H1 (cell line): ENCODE measurements at places on chromosomes 6 and 20.

GRCh38 chr6:144055121-144055931 lies 40.0 kb downstream of the SF3B5 start:
- no peak for DNase-seq

DNA sequence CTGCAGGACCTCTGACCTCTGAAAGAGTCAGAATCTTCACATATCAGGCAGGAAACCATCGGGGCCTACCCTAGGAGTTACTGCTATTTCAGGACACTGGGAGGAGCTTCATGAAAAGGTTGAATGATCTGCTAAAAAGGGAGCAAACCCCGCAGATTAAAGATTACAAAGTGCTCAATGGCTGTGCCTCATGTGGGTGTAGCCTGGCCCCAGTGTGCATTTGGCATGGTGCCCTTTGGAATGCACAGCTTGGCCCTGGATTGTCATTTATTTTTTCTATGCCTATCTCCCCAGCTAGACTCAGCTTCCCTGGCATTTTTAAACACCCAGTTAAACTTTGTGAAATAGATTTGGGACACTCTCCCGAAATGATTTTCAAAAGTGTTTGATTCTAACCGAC lies 368.5 kb upstream of the SPTLC3 start:
- no peak for DNase-seq

DNA sequence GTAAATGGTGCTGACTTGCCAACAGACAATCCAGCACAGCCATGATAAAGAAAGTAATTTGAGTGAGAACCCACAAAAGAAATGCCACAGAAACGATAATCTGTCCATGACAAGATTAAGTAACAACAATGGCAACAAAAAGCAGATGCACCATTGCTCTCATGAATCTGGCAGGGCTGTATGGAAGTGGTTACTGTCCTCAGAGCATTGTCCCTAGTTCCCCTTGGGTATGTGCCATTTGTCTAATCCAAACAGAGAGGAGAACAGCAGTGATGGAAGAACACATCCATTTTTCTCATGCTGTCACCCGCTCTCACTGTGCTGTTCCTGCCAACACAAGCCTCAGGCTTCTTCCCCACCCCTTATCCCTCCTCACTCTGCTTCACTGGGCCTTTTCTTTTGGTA lies 65.8 kb downstream of the REV3L start:
- DNase-seq: no peak

- DNase-seq: no peak
Observed at GRCh38 chr6:133906050-133906449, 17.1 kb downstream of the TCF21 start.

DNA sequence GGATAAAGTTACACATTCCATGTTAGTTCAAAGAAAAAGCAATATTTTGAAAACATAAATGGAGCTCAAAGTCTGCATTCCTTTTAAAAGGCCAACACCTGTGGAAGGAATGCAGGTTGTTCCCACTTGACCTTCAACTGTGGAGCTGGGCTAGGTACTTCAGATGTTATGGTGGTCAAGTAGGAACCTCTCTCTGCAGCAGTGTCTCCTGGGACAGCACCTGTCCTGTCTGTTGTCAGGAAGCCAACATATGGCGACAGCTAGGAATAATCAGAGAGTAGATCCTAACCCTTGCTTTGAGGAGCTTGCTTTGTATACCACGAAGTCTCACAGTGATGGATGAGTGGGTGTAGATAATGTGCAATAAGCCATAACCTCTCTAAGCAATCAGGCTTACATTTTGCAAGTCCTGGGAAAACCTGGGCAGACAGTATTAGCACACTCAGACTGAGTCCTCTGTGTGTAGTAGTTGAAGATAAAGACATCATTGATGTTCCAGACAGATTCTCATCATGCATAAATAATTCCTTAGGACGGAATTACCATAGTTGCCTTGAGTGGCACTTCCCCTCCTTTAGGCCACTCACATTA lies 347.5 kb downstream of the PRL start:
- DNase-seq: no peak

DNA sequence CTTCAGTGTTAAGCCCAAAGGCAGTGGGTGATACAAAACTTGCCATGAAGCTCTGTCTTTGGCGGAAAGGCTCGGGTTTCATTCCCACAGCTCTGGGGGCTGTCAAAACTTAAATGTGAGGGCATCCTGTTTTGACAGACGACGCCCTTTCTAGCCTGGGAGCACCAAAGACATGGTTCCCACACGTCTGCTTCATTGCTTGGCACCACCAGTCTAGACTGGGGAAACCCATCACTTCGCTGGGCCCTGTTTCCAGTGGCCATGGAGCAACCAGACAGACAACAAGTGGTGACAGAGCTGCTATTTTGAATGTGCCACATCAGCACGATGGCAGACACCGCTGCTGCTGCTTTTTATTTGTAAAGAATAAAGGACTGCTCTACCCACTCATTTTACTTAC lies 127.5 kb downstream of the SASH1 start:
- peak; percentile 44 for DNase-seq

- DNase-seq: no peak
Observed at GRCh38 chr6:150588888-150589499, 10.7 kb upstream of the PLEKHG1 start.

DNA sequence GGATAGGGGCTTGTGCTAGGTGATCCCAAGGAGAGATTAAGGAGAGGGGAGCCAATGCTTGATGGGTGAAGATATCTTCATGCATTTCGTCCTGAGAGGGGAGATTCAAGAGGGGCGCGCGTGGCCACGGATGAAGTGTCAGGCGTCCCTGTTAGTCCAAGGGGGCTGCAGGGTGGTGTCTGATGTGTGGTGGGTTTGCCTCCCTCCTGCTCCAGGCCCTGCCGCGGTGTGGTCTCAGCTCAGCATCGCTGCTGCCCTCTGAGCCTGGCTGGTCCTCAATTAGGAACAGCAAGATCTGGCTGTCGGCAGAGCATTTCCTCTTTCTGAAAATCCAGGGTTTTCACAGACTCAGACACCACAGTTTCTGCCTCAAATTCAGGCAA lies 318.0 kb downstream of the THBS2 start:
- DNase-seq: no peak

DNA sequence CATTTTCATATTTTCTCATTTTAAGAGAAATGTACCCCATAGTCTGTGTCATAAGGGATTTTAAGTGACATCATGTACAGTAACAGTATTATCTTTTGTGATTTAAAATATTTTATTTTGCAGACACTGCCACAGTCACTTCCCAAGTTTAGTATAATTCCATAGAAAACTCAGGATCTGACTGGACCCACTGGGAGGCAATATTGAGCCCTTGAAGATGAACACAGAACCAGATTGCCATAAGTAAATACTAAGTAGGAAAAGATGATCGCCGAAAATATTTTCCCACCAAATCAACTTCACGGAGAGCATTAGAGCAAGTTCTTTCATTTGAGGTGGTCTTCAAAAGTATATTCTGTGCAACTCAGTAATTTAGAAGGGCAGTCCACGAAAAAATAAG lies 17.6 kb upstream of the PKHD1 start:
- no peak for DNase-seq

DNA sequence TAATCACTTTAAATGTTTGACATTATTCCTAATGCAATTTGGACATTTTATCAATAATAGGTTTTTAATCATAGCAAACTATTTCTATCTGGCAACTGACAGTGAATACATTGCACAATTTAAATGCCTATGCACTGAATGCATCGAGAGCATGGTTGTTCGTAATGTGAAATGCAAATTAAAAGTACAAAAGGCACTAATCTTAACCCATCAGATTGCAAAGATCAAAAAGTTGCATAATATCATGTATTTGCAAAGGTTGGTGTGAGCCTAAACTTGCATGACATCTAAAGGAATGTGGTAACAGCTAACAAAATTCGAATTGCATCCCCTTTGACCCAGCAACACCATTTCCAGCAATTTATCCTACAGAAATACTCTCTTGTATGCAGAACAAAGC lies 469.9 kb upstream of the IRAK1BP1 start:
- no peak for DNase-seq

GRCh38 chr6:165266191-165266590 lies 43.2 kb downstream of the C6orf118 start:
- no peak for DNase-seq

GRCh38 chr6:117938311-117938995 lies 31.4 kb downstream of the SLC35F1 start:
- DNase-seq: no peak

DNA sequence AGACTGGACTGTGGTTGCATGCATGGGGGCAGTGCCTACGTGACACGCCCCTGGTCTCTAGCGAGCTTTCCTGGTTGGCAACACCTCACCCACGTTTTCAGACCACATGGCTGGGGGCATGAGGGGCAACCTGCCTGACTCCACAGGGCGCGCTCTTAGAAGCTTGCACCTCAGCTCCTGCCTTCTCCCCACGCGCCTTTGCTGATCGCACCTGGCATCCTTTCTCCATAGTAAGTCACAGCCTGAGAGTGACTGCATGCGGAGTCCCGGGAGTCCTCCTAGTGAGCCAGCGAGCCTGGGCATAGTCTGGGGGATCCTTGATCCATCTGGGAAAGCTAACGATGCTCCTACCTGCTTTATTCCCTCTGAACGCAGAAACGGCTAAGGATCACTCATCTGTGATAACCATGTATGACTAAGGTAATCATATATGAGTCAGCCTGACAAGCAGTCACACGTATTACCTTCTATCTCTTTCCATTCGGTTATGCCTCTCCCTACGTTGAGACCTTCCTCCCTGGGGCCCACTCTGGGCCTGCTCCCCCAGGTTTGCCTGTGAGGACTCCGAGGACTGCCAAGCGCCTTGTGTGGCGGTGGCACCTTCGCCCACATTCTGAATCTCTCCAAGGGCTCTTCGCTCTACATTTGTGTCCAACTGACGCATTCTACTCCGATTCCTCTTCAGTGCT lies 4.5 kb downstream of the TCFL5 start:
- no peak for DNase-seq

- no peak for DNase-seq
Observed at GRCh38 chr6:55674672-55675071, 95.7 kb upstream of the HMGCLL1 start.

GRCh38 chr6:109449064-109449794 lies 6.3 kb downstream of the MICAL1 start:
- no peak for DNase-seq

DNA sequence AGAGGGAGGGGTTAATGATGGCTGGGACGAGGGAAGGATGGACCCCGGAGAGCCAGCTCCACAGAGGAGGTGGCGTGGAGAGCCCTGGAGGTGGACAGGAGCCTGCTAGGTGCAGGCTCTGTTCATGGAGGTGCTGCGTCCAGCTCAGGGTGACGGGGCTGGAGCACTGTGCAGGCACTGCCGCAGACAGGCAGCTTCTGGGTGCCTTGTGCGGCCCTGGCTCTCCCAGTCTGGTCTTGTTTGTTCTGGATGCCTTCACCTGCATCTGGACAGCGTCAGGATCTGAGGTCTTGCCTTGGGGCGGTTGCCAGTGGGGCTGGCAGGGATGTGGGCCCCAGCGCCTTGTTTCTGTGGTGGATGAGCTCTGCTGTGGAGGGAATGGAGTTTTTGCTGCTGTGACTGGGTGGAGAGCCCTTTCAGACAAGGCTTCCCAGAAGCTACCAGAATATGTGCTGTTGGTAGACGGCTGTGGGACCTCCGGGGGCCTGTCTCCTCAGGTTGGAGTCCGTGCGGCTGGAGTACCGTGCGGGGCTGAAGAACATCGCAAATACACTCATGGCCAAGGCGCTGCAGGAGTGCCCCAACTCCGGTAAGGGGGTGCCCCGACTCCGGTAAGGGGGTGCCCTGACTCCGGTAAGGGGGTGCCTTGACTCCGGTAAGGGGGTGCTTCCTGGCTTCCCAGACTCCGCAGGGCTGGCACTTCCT lies 7.8 kb upstream of the C20orf204 start:
- DNase-seq: no peak

GRCh38 chr20:25626779-25627178 lies 3.0 kb upstream of the NANP start:
- DNase-seq: no peak

DNA sequence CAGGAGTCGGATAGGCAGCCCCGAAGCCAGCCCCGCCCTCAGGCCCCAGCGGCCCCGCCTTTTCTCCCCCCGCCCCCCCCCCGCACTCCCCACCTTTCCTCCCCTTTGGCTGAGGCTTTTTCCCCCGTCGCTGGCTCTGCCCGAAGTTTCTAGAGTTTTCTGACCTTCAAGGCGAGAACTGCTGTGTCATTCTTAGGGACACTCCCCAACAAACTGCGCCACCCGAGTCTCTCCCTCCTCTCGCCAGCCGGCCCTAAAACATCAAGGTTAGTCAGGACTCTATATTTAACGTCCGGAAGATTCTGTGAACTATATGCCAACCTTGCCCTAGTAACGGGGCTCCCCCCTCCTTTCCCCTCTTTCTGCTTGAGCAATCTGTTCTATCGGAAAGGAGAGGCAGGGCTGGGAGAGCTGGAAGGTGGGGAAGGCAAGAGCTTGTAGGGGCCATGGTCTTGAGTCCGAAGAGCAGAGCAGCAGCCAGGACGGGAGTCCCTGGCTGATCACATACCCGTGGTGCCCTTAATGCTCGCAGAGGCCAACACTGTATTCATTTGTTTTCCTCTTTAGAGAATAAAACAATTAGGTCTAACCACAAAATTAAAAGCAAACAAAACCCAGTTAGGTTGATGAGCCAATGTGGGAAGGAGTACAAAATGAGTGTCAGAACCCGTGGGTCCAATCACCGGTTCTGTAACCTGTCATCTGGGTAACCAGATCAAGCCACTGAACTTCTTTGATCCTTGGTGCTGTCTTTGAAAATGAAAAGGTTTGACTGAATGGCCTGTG lies 5.3 kb upstream of the HSPA1B start:
- peak; percentile 74 for DNase-seq

- peak; percentile 59 for DNase-seq
Observed at GRCh38 chr20:16761305-16761829, 13.2 kb downstream of the OTOR start.

- no peak for DNase-seq
Observed at GRCh38 chr6:20400456-20401204, 1.0 kb upstream of the E2F3 start.

GRCh38 chr6:131660195-131660594 lies 23.1 kb downstream of the ENPP3 start:
- no peak for DNase-seq

DNA sequence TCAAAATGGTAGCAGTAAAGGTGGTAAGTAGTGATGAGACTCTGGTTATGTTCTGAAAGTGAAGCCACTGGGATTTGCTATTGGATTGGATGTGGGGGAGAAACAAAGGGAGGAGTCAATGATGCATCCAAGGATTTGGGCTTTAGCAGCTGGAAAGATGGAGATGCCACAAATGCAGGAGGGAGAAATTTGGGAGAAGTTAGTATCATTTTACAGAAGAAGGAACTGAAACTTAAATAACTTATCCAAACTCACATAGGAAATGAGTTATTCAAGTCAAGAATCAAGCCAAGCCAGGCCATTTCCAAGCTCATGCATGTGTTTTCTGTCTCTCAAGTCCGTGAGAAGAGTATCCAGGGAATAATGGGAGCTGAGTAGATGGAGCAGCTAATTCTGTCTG lies 155.1 kb upstream of the TNFAIP3 start:
- DNase-seq: no peak

- no peak for DNase-seq
Observed at GRCh38 chr6:38413102-38413800, 226.5 kb downstream of the BTBD9 start.

GRCh38 chr20:4154958-4155411 lies 139.6 kb upstream of the RNF24 start:
- no peak for DNase-seq
